ENCODE measurements at places on chromosomes 11 and 22.
A peak's percentile ranks its signal among the peaks of the same experiment; 100 is the strongest.

GRCh38 chr11:59030037-59030436 lies 56.1 kb upstream of the GLYATL1B start:
- no peak for DNase-seq

DNA sequence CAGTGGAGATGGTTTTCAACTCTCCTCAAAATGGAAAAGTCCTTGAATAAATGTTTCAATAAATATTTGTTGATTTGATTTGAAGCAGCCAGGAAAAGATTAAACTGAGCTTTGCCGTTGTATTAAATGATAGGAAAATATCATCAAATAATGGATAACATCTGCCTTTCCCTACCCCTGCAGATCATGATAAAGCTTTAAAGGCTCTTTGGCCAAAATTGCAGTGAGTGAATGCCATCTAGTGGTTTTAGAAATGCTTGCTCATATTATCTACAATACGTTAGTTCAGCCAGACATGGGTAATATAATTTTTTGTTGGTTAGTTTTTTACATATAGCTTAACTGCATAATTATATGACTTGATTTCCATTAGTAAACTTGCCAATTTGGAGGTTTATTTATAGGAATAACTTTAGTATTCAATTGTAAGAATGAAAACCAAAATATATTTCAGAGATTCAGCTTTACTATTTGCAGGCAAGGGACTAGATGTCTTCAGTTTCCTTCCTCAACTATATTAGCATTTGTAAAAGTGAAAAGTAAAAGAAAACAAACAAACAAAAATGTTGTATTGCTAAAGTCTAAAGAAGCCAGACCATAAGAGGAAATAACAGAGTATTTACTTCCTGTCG lies 159.2 kb downstream of the MSANTD4 start:
- DNase-seq: peak; percentile 36

DNA sequence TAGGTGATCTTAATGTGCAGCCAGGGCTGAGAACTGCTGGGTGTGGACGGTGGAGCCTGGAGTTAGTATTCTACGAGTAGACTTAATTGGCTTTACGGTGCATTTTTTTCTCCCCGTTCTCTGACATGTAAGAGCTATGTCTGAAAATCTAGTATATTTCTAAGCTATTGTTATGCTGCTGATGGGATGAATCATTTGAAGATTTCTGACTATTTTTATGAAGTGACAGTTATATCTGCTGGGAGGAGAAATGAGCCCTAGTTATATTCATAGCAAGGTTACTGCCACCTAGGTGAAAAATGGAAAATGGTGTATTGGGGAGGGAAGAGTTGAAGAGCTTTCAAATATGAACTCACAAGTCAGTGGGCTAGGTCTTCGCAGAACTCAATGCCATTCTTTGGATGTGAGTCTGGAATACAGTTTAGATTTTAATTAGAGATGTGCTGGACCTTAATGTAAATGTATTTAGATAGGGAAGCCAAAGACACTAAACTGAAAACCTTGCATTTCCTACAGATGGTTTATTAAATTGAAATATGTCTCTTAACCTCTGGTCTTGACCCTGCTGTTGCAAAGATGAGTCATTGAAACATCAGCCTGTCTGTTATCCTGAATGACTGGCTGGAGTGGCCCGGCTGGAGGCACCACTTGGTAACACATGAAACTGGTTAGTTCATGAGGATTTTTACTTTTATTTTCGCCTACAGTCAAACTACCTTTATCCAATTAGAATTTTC lies 293.7 kb downstream of the DDX10 start:
- peak; percentile 29 for DNase-seq

DNA sequence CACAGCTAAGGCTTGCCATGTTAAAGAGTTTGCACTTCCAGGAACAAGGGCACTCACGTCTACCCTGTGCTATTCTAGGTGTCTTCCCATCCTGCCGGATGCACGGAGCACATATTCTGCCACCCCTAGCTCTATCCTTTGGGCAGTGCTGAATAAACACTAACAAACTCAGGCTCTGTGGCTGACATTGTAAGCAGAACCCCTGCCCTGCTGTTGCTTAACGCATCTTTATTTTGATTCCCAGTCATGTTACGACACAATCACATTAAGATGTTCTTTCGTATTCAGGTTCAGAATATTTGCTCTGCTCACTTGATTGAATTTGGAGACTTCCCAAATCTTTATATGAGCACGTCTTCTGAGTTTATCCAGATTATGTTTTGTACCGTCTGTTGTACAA lies 3.7 kb upstream of the HDHD5 start:
- DNase-seq: no peak

DNA sequence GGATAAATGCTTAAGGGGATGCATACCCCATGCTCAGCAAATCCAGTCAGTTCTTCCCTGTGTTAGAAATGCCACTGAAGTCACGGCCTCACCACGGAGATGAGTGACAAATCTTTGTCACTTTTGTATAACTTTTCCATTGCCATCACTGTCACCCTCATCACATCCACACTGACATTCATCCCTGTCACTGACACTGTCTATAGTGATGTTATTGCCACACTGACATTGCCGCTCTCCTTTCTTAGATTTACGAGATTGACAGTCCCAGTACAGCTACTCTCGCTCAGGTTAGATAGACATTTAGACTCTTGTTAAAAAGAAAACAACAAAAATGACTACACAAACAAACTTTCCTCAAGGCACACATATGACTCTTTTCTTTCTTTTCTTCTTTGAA lies 910.7 kb upstream of the CNTN5 start:
- no peak for DNase-seq

- peak; percentile 27 for DNase-seq
These were observed 118.4 kb downstream of the TEAD1 start for GRCh38 chr11:12792590-12792989.

DNA sequence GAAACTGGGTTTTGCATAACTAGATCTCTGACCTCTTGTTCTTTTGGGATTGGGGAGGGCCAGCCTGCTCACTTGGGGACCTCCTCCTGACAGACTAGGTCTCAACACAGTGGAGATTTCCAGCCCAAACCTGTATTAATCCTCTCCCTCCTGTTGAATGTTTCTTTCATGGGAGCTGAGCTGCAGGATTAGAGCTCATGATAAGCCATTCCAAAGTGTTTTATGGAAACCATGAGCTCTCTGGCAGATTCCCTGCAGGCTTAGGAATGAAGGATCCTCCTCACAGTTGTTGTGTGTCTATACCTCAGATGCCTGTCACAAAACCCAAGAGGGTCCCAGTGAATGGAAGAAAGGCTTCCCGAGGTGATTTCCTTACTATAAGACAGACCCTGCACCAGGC lies 248.4 kb upstream of the B3GAT1 start:
- no peak for DNase-seq

- DNase-seq: no peak
These were observed 889.4 kb downstream of the LRRC4C start for GRCh38 chr11:40569947-40570531.

GRCh38 chr11:86129740-86130540 lies 61.1 kb upstream of the PICALM start:
- no peak for DNase-seq

DNA sequence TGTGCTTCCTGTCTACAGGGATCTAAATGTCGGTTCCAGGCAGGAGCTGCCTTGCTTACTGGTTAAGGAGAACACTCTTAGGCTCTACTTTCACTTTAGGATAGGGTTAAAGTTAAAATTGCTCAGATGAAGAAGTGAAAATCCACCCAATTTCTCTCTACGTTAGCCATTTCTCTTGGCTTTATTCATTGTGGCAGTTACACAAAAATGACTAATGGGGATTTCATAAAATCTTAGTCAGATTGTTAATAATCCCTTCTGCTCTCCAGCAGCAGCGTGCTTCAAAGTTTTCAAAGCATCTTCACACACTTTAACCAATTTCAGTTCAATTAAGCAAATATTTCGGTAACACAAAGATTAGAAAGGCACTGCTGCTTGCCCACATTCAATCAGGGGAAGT lies 58.4 kb upstream of the RCN1 start:
- no peak for DNase-seq

DNA sequence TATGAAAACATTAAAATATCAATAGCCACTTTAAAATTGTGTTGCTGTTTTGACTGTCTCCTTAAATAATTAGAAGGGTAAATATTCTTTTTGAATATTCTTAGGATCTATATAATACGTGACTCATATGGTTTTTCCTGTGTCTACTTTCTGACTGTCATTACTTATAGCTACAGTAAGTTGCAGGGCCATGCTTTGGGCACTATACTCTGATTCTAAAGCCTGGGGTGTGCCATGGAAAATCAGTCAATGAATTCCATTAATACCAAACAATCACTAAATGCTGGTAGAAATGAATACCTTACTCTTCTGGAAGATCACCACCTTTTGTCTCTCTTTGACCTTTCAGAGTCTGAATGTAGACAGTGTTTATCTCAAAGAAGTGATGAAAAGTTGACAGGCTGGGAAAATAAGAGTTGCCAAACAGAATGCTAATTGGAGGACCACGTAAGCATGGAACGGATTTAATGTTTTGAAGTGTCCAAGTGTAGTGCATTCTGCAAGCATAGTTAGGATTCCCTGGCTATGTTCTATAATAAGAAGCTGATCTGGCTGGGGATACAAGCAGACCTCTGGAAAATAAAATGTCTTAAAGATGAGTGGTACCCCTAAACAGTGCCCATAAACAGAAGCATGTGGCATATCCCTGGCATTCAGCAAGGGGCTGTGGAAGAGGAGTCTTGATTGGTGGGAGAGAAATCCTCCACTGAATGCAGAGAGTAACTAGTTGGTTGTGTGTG lies 16.8 kb downstream of the LUZP2 start:
- no peak for DNase-seq

GRCh38 chr11:123356539-123356938 lies 73.5 kb upstream of the GRAMD1B start:
- DNase-seq: no peak

DNA sequence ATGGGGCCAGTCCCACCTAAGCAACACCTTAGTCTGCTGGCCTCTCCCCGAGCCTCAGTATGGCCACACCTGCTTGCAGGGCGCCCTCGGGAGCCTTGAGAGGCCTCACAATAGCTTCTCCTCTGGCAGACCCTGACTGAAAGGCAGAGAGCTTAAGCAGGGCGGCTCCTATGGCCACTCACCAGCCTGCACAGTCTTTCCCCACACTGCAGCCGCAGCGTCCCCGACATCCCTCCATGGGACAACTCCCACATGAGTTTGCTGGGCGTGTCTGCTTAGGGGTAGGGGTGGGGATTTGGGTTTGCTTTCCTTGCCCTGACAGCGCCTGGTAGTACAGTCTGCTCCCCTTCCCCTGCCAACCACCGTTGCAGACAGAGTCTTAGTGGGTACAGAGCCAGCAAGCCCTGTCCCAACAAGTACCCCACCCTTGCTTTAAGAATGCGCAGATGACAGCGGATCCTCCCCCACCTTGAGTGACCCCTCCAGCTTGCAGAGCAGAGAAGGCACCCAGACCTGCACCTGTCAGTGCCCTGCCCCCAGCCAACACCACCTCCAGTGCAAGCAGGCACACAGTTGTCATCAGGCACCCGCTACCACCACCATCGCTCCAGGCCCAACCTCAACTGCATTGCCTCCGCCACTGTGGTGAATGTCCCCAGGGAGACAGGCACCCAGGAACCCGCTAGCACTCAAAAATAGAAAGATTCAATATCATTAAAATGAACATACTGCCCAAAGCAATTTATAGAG lies 413.8 kb upstream of the ARHGAP42 start:
- no peak for DNase-seq

GRCh38 chr22:26169315-26170111 lies at the start of gene SEZ6L:
SEZ6L (plus strand) TSS chr22:26169462; CDS start chr22:26169670, 208 bp downstream.
- DNase-seq: no peak

GRCh38 chr22:38139901-38140300 lies 29.4 kb upstream of the BAIAP2L2 start:
- DNase-seq: no peak

GRCh38 chr11:61480994-61481335 lies 27.6 kb upstream of the LRRC10B start:
- DNase-seq: no peak

- DNase-seq: no peak
These were observed 3.4 kb downstream of the HPX start for GRCh38 chr11:6437423-6437822.

DNA sequence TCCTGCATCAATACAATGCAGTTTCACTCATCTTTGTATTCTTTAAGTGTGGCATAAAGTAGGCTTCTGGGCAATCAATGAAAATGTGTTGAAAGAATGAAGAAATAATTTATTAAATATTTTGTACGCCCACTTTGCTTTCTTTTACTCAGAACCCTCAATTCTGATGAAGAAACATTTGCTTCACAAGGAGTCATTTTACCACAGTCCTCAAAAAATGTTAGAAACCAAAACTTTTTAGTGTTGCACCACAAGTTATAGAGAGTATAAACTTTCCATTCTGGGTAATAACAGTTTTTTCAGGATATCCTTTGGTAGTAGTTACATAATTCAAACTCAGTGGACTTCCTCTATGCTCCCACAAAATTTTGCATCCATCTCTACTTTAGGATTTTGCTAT lies 360.5 kb downstream of the DLG2 start:
- DNase-seq: no peak

DNA sequence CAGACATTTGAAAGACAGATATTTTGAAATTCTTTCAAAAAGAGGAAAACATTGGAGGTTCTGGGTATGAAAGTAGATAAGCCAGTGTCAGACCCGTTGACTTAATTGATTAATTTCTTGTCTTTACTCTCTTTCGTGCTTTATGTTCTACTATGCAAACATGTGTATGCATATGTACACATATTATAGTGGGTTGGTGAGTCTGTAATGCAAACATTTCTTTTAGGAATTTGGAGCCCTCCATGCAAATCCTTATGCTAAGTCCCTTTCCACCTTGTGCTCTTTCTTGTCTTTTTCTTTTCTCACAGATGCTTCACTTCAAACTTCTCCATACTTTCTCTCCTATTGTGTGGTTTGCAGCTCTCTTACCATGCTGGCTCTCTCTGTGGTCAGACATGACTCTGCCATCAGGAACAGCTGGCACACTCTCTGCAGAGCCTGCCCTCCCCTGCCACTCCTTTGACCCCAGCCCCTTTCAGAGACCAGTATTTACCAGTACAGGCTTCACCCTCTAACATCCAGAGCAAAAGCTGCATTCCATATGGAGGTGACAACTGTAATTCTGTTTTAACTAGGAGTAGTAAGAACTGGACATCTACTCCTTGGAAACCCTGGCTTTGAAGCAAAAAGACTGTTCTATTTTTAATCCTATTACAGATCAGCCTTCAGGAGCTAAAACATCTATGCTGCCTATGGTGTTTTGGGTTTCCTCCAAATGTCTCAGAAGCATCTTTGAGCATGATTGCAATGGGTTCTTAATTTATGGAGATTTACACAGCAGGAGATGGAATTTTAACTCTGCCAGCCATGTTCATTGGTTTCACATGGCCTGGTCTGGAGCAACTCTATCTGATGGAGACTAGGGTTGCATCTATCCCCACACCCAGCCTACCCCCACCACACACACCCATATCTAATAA lies 386.9 kb upstream of the FAT3 start:
- DNase-seq: no peak

DNA sequence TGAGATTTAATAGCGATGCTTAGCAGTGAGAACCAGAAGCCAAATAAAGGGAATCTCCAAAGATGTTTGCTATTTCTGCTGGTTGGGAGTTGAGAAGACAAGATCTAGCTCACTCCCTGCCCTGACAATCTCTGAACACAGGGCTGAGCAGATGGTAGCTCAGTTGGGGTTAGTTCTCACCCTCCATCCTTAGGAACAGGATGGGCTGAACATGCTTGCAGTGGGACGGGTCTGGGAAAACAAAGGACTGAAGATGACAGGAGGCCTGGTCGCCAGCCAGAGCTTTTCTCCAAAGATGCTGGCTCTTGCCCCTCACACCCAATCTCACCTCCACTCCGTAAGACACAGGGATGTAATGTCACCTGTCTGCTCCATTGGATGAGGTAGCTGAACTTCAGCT lies 72.7 kb downstream of the SC5D start:
- DNase-seq: no peak

Measured in amniotic stem cell (primary cell).